ENCODE measurements at places on chromosomes 13 and 19.
A peak's percentile ranks its signal among the peaks of the same experiment; 100 is the strongest.

GRCh38 chr19:47573071-47574026 is at the start of gene ZNF541:
Gene ZNF541, minus strand, starts transcription at chr19:47573148. Its CDS starts 17,292 bp downstream, at chr19:47555856.
- DNase-seq: peak; percentile 89

DNA sequence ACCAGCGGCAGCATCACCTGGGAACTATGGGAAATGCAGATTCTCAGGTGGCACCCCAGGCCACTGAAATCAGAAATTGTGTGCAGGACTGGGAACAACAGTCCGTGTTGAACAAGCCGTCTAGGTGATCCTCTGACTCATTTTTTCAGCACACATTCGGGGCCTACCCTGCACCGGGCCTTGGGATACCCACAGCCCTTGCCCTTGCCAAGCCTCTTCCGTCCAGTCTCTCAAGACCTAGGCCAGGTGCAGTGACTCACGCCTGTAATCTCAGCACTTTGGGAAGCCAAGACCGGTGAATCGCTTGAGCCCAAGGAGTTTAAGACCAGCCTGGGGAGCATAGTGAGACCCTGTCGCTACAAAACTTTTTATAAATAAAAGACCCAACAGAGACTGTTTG is 18.3 kb downstream of the TGFB1 start:
- DNase-seq: no peak

- DNase-seq: no peak
Observed at GRCh38 chr13:49701491-49701890, 10.2 kb upstream of the EBPL start.

DNA sequence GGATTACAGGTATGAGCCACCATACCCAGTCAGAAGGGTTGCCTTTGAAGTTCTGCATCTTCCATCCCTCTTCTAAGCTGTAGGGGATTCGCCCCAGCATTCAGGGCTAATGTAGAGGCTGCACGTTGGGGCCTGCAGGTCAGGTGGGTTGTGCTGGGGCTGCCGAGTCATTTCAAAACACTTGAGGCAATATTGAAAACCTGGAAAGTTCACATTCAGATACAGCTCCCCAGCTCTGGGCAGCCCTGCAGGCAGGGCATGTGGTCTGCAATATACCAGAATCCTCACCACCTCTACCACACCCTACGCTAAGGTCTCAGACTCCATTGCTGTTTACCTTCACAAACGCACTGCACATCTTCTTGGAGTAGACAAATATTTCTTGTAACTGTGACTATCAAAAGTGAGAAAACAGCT is 24.6 kb downstream of the CCNE1 start:
- DNase-seq: no peak

DNA sequence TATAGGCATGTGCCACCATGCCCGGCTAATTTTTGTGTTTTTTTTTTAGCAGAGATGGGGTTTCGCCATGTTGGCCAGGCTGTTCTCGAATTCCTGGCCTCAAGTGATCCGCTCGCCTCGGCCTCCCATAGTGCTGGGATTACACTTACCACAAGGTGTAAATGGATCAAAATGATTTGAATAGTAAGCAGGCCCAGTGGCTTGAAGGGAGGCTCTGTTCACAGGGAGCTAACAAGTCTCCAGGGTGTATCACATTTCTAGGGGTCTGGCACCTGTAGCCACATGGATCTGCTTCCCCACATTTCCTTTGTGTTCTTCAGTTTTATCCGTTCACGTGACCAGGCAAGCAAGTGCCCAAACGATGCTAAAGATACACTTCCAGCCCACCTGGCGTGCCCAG is 13.5 kb upstream of the CNFN start:
- no peak for DNase-seq

DNA sequence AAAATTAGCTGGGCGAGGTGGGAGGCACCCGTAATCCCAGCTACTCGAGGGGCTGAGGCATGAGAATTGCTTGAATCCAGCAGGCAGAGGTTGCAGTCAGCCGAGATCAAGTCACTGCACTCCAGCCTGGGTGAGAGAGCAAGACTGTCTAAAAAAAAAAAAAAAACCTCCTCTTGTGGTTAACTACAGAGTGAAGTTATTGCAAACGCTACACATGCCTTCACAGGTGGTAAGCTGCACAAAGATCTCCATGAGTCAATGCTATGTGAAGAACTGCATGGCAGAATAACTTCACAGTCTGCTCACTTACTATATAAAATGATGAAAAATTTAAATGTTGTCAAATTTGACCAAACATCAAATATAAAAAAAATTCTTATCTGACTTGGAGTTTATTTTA is 436.8 kb downstream of the FGF14 start:
- DNase-seq: no peak

DNA sequence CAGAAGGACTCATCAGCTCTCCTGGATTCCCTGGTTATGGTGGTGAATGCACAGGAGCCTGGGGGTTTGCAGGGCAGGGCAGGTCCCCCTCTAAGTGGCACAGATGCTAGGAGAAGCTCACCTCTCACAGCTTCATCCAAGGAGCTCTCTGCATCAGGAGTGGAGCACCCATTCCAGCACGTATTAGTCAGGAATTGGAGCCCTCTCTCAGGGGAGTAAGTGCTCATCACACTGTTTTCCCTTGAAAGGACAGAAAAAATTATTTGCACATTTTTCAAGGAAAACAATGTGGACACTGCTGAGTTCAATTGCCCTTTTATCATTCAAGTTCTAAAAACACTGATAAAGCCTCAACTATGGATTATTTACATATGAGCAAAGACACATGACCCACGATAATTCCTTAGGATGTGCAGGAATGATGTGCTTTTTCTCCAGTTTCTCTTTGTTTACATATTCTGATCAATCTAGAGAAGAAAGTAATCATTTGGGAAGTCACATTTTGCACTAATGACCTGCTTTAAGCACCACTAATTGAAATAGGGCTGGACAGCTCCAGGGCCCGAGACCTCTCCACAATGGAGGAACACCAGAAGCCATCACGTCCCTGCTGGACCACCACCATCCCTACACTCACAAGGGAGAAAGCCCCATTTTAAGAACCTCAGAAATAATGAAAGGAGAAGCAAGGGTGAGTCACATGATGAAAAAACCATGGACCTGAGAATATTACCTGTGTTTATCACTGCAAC is 40.6 kb downstream of the SOHLH2 start:
- DNase-seq: no peak

DNA sequence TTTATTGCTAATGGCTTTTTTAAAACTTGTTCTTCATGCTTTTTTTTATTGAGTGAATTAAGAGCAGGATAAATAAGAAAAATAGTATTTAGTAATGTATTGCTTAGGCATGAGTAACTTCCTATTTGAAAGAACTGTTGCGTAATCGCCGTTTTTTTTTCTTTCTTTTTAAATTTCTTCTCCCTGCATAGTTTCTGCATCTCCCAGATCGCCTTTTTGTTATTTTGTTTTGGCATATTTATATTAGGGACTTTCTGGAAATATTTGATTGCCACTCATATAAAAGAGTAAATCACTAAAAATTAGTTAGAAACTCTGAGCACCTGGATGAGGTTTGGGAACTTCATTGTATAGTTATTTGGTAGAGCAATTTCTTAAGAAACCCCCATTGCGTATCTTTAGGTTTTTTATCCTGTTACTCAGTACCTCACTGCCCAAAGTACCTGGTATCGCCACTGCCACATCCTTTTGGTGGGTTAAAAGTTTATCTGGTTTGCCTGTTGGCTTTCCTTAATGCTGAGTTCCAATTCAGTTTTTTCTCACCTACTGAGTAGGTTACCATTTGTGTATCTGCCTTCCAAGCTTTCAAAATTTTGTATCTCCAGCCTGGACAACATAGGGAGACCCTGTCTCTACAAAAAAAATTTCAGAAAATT is 36.2 kb upstream of the LPAR6 start:
- DNase-seq: no peak

DNA sequence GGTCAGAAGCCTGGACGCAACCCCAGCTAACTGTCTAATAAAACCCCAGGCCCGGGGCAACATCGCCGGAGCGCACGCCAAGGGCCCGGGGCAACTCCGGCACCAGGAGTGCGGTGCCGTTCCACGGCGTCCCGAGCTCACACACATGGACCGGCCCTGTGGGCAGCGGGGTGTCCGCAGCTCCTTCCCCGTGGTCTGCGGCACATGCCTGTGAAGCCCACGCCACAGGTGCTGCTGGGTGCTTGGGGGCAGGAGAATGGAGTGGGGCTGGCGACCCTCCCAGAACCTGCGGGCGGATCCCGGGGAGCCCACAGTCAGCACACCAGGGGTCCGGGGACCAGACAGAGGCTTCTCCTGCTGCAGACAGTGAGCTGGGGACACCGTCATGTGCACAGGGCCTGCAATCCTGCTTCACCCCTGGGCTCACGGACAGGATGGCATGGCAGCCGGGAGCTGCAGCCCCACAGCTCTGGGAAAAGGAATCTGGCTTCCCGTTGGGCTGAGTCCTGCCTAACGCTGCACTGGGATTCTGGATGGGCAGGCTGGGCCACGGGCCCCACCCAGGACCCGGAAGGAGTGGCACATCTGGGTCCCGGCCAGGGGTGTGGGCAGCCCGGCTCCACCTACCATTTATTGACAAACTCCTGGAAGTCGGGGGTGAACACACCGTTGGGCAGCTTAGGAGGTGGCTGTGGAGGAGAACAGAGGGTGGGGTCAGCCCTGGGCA is 28.2 kb upstream of the ZBTB7A start:
- DNase-seq: no peak

DNA sequence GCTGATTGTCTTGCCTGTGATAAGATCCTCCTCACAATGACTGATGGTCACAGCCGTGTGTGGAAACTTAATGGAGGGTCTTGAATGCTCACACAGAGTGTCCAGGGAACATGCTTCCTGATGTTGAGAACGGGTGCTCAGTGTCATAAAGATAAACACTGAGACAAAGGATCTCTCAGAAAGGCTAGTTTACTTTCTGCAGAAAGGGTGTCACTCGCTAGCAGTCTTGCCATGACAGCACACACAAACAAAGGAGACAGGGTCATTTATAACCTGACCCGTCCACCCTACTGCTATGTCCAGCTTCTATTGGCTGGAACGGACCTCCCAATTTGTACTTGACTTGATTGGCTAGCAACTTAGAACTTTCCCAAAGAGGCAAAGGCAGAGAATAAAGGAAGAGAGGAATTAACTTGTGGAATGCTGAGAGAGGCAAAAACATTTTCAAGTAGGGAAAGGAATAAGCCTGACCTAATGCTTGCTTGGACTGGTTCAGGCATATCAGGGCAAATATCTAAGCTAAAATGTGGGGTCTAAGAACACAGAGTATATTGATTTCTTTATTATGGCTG is 39.0 kb upstream of the PSG9 start:
- no peak for DNase-seq

DNA sequence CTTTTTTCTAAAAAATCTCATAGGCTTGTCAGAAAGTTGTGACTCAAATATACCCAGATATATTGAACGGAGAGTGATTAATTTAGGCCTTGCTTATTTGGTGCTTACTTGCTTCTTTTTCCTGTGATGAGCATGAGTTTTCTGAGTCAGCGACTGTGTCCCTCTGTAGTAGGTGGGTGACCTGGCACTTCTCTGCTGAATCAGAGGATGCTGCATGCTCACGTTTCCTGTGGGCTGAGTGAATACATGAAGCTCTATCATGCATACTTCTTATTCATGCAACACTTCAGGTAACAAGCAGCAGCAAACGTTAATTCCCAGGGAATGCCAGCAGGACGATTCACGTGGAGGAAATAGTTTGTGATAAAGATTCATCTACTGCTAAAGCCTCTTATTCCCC is 245.0 kb downstream of the KLF5 start:
- DNase-seq: no peak

GRCh38 chr13:32955881-32956594 is 60.2 kb upstream of the KL start:
- no peak for DNase-seq

DNA sequence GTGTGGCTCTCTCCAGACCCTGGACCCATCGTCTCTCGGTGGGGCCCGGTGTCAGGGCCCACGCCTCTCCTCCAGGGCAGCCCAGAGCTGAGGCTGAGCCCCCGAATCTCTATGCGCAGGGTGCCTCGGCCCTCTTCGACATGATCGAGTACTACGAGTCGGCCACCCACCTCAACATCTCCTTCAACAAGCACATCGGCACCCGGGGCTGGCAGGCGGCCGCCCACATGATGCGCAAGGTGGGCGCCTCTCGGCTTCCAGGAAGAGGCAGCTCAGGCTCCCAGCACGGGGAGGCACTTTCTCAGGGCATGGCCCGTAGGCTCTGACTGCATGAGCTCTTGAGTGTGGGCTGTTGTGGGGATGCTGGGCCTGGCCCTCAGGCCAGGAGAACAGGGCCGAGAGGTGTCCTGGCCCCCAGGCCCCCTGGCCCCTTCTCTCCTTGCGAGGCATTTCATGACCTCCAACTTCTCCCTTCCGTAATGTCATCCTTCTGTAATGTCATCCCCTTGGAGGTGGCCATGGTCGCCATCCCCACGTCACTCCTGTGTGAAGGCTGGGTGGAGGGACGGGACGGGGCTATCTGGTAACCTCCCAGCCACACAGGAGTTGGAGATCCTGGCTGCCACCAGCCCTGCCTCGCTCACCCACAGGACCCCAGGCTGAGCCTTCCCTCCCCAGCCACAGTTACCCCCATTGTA is 19.4 kb downstream of the NKPD1 start:
- no peak for DNase-seq

DNA sequence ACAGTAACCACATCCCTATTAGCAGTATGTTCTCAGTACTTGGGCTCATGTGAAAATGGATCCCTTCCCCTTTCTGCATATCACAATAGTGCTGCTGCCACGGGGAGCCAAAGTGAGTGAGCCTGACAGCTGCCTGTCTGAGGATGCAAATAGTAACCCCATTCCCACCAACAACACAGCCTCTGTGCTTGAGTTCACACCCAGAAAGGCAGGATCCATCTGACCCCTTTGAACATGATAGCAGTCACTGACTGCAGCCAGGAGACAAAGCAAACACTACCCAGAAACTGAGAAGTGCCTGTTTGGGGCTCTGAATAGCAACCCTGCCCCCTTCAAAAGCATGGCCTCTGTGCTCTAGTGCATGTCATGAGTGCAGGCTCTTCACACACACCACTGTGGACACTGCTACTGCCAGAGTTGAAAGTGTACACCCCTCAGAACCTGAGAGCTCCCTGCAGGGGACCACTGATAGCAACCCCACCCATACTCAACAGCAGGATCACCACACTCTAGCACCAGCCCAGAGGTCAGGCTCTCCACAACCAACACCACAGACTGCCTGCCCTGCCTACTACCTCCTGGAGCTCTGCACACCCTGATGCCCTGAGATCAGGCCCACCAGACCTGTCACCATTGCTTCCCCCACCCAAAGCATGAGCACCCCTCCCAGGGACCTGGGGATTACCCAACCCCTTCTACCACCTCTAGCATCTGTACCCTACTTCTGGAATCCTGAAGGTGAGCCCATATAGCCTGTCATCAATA is 1563.5 kb upstream of the PRR20A start:
- DNase-seq: no peak

GRCh38 chr13:30255696-30256095 is 51.7 kb downstream of the KATNAL1 start:
- DNase-seq: no peak

- no peak for DNase-seq
Observed at GRCh38 chr13:74406420-74406819, 272.2 kb upstream of the KLF12 start.
